ENCODE measurements at places on chromosomes 5 and 9.

DNA sequence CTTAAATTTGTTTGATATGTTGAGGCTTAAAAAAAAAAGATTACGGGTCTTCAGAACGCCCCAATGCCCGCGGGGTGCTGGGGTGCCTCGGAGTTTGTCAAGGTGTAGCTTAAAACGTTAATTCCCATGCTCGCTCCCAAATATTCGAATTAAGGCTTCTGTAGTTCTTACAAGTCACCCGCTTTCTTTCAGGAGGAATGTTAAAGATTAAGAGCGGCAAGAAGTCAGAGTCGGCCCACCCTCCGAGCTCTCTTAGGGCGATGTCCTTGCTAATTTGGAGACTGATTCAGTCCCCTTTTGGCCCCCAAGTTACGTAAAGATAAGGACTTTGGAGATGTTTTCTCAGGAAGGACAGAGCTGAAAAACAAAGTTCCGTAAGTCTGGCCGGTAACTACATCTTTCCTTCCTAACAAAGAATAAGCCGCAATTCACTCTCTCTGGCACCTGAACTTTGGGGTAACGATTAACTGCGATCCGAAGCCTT is 746 bp upstream of the NPM1 start:
- no peak for DNase-seq

GRCh38 chr5:35229076-35230037 is 930 bp downstream of the PRLR start:
- peak; percentile 77 for DNase-seq

GRCh38 chr5:90326995-90327394 is 82.6 kb downstream of the CETN3 start:
- no peak for DNase-seq

DNA sequence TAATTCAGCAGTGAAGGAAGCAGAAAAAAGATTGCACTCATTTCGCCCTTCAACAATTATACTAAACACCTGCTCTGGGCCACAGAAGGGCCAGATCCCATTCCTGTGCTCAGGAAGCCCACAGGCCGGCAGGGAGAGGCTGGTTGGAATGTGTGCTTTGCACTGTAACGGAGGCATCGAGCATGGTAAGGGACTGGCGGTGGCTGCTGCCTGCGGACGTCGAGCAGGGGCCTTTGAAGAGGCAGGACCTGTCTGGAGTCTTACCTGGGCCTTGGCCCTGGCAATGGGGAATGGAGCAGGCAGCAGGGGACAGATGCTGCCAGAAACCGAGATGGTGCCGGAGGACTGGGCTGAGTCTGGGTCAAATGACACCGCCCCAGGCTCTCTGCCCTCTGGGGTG is 97.8 kb downstream of the KCNIP1 start:
- no peak for DNase-seq

GRCh38 chr9:135896626-135897025 is 10.7 kb downstream of the CAMSAP1 start:
- DNase-seq: no peak

GRCh38 chr9:18438300-18438925 is 35.5 kb upstream of the ADAMTSL1 start:
- no peak for DNase-seq
